ENCODE measurements at places on chromosomes 3 and 15.

- no peak for DNase-seq
Measured at GRCh38 chr3:195039180-195039843, 231.6 kb downstream of the XXYLT1 start.

- no peak for DNase-seq
Measured at GRCh38 chr3:183159333-183159732, 3.2 kb downstream of the LAMP3 start.

- no peak for DNase-seq
Measured at GRCh38 chr15:85401108-85401774, 20.8 kb downstream of the AKAP13 start.

GRCh38 chr15:64521726-64522164 is 61.4 kb downstream of the ZNF609 start:
- no peak for DNase-seq

DNA sequence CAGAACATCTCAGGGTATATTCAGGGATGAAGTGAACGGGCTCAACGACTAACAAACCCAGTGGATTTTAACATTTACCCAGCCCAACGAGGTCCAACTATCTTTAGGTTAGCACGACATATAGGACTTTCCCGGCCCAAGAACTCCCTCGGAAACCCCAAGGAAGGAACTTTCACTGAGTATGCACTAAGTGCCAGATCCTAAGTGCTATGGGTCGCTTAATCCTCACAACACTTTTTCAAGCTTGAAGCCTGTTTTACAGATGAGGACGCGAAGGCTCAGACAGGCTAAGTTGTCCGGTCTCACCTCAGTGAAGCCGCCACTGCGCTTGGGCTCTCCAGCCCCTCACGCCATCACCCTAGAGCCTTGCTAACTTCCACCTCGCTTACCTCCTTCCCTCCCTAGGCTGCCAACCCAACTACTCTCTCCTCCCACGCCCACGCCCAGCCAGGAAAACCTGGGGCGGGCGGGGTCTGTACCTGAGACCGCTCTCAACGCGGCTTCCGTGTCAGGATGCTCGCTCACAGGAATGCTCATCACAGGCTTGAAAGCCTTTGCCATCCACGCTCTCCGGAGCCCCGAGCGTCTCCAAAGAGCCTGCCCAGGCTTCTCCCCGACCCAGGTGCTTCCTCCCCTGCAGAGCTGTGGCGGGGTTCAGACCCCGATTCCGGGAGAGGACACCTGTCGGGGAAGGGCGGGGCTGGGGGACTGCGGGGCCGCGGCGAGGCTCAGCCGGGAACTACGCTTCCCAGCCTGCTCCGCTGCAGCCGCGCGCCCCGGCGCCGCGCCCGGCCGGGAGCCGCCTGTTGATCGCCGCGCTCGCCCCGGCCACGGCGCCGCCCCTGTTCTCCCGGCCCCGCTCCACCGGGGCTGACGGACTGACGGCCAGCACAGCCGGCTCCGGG is at the start of gene TMOD2:
TMOD2 (plus strand) TSS at position 806 of the 905 bp plus-strand sequence. CDS start 14,845 bp downstream, outside the sequence.
- DNase-seq, result peak; percentile 53
